CD4-positive, alpha-beta T cell treated with Interleukin-12 subunit alpha and Interleukin-12 subunit beta, for 1 hour (primary cell): ENCODE measurements at places on chromosomes 5 and 9.

GRCh38 chr5:27491047-27491446 is 452.7 kb upstream of the CDH9 start:
- DNase-seq, result no peak

DNA sequence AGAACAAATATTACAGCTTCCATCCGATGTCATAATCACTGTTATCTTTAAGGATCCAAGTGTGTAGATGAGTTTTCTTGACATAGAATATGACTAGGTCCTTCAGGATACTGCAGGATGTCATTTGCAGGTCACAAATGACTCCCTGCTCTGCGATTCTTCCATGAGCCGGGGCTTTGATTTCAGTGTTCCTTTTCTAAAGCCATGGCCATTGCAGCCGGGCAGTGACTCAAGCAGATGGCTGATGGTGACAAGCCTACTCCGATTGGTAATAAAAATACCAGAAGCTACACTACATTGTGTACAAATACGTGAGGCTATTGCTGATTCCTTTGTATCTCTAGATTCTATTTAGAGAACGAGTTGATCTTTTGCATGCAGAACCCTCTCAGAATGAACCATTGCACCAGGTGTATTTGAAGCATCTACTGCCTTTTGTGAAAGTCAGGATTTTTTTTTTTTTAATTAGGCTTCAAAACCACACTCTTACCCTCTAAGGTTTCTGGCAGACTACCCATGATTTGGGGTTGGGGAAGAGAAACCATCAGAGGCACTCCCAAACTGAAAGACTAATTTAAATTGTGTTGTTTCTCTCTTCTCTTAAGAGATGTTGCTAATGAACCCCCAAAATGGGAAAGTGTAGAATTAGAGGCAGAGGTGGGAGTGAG is 271.0 kb upstream of the ADRA1B start:
- DNase-seq, result no peak

DNA sequence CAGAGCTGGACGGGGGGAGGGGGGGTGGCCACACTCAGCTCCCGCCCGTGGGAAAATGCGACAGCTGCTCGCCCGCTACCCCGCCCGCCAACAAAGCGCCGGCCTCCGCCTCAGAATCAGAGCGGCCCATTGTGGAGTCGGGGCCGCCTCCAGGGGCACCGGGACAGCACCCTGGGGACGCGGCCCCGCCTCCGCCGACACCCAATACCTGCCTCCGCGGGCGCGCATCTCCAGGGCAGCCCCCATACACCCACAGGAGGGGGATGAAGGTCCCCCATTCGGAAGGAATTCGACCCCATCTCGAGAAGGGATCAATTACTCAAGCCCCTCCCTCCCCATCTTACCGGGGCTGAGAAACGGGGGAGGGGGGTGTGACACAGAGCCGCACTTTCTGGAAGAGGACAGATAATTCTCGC is 1.3 kb downstream of the NOTCH1 start:
- DNase-seq, result peak; percentile 60

DNA sequence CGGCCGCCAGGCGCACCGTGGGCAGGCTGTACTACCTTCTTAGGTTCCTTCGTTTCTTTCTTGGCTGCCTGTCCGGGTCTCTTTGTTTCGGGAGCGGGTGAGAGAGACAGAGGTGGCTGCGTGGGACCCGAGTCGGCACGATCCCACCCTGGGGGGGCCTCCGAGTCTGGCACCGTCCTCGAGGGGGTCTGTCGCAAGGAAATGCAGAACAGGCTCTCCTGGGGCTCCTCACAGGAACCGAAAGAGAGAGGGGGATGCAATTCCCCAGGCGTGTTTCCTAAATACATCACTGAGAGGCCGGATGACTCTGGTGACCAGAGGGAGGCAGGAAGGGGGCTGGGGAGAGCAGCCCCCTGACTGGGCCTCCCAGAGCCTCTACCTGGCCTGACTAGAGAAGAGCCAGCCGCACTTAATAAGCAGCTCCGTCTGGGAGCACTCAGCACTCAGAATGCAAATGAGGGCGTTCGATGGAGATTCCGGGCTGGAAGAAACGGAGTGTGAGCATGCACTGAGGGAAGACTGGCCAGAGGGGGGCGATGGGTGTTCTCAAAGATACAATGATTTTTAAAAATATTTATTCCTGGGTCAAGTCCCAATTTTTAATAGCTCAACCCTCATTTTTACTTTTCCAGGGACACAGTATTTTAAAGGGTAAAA is 11.7 kb upstream of the INPP5E start:
- DNase-seq, result no peak

GRCh38 chr5:36013182-36013581 is 22.0 kb upstream of the UGT3A1 start:
- DNase-seq, result no peak
